ENCODE measurements at places on chromosomes 3 and 15.

DNA sequence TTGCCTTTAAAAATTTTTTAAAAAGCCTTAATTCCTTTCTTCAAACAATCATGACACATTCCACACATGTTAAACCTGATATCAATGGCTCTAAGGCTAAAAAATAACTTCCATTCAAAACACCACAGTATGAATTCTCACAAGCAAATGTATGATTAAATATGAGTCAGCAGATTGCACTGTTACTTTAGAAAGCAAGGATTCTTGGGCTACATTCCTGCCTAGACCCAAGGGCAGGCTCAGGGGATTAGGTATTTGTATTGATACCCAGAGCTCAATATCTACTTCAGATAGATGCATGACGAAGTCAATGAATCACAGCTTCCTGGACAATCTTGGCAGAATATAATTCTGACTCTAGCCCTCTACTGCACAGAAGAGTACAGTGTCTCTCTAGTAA lies 65.7 kb downstream of the RARB start:
- DNase-seq: no peak

DNA sequence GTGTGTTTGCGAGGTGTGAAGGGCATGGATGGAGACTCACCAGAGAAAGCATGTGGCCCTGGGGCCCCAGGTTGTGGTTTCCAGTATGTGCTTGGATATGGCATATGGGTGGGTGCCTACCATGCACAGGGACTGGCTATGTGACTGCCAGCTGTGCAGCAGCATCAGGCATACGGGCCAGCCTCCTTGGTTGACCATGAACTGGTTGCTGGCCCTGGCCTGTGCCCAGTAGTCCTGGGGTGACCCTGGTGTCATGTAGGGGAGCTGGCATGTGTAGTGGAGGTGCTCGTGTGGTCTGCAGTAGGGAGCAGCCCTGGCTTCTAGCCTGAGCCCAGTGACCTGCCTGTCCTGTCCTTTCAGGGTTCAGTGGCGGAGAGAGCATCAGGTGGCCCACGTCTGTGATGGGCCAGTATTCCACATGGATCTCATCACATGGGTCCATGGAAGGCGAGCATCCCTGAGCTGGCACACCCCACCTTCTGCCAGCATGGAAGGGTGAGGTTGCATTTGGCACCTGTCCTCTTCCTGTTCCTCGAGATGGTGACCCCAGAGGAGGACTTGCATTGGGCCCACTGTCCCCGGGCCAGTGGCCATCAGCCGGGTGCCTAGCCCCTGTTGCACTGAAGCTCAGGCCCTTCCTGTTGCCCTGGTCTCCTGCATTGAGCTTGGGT lies 228.9 kb downstream of the SNRPN start:
- no peak for DNase-seq

DNA sequence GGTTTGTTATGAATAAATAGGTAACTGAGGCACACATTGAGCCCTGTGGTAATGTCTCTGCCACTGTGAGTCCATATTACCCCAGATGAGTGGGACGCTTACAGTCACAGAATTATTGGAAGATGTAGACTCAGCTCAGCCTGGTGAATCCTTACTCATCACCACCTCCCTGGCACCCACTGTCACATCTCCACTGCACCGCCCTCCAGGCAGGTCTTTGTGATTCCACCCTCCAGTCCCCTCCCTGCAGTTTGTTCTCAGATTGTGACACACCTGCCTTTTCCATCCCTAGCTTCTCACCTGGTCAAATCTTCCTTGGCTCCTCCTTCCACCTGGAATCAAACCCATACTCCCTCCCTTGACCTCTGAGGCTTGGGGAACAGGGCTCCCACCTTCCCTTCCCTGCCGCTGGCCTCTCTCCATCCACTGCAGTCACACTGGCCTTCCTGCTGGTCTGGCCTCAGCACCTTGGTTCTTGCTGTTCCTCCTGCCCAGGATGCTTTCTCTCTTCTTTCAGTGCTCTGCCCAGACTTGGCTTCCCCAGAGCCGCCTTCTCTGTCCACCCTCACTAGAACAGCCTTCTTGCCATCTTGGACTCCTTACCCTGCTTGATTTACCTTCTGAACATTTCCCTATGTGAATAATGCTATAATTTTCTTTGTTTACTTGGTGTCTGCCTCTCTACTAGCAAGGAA lies 9.4 kb downstream of the SLC6A20 start:
- DNase-seq: no peak

GRCh38 chr15:39054128-39054732 lies 489.6 kb upstream of the RASGRP1 start:
- DNase-seq: no peak

GRCh38 chr3:53478166-53478830 lies 16.1 kb upstream of the CACNA1D start:
- no peak for DNase-seq

- DNase-seq: no peak
These were observed 186.4 kb downstream of the ADAMTS9 start for GRCh38 chr3:64501298-64501906.

- no peak for DNase-seq
These were observed 31.0 kb upstream of the RBM5 start for GRCh38 chr3:50057756-50058155.

- DNase-seq: no peak
These were observed 2.2 kb downstream of the ICE2 start for GRCh38 chr15:60476713-60477112.

DNA sequence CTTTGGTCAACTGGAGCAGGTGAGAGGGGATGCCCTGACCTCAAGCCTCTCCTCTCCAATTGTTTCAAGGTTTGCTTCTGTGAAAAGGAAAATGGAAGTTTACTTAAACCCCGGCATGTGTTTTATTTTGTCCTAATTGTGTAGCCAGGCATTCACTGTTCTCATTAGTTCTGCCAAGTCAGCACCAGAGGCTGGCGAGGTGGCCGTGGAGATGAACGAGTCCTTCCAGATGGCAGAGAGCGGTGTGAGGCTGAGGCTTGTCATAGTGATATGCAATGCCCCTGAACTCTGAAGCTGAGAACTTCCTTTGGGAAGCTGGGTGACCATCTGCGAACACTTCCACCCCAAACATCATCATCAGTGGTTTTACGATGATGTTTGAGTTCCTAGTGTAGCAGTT lies 199.6 kb downstream of the TJP1 start:
- DNase-seq: no peak

DNA sequence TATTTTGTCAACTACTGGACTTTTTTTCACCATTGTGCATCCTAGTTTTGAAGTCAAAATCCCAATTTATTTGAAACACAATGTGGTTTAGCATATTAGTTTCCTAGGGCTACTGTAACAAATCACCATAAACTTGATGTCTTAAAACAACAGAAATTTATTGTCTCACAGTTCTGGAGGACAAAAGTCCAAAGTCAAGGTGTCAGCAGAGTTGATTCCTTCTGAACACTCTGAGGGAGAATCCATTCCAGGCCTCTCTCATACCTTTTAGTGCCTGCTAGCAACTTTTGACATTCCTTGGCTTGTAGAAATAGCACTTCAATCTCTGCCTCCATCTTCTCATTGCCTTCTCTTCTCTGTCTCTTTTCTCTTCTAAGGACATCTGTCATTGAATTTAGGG lies 14.9 kb upstream of the SLC27A2 start:
- DNase-seq: no peak

- DNase-seq: no peak
These were observed 290.6 kb downstream of the IL5RA start for GRCh38 chr3:2819571-2819970.

All from H9 (cell line).